Spleen (tissue), 13 donors: ENCODE measurements at places on chromosomes 7 and 10.

DNA sequence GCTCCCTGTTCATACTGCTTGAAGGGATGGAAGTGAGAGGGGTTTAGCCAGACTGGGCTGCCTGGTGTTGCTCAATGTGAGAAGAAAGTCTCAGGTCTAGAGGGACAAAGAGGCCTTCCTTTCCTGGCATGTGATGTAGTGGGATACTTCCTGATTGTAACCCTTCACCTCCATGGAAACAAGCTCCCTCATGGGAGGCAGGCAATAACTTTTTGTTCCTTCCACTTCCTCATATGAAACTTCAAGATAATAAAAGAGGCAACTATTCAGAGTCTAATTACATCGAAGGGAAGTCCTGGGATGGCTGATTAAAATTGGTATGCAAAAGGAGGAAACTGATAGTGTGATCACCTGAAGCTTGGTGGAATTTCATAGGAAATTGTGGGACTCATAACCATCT lies 84.1 kb upstream of the ETV1 start:
- no peak for DNase-seq

GRCh38 chr10:28587270-28587969 lies 54.5 kb downstream of the WAC start:
- no peak for DNase-seq

DNA sequence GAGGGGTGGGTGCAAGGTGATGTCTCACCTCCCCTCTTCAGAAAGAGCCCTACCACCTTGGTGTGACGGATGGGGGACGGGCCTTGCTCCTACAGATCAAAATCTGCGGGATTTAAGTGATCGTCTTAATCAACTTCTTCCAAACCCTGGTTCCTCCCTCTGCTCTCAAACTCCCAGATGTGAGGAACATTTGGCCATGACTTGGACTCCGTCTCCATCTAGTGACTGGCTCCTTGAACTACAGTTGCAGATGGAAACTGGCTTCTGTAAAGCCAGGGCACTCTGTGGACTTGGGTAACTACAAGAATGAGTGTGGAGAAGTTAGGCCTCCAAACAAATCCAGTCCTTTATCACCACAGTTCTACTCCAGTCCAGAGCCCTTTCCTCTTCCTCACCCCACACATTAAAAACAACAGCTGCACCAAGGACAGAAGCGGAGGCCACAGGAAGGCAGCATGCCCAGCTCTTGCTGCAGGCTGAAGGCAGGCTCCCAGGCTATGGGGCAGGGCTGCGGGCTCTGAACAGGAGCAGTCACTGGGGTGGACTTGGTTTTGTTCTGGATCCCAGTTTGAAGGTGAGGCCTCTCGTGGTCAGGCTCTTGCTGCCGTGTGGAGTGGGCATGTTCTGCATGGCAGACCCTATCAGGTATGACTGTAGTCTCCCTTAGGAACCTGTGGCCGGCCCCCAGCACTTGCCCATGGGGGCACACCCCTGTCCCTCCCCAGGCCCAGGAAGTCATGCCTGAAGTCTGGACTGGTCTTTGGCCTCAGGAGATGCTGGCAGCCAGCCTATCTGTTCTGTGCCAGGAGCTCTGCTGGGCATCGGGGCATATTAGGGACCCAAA lies 79.4 kb downstream of the VWC2 start:
- no peak for DNase-seq

DNA sequence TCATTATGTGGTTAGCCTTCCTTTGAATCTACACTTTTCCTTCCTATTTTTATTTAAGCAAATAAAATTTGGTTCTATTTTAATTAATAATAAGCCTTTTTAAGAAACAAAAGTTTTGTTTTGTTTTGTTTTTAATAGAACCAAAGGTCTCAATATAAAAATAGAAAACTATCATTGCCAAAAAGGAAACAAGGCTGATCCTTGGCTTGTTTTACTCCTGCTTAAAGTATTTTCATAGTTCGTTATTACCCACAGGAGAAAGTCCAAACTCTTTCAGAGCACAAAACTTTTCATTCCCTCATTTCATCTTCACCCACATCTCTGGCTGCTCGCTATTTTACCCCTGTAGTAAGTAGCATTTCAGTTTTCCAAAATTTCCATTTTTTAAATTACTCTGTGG lies 374.8 kb downstream of the SEMA3D start:
- no peak for DNase-seq

- no peak for DNase-seq
Observed at GRCh38 chr7:97680622-97681021, 51.3 kb upstream of the TAC1 start.

DNA sequence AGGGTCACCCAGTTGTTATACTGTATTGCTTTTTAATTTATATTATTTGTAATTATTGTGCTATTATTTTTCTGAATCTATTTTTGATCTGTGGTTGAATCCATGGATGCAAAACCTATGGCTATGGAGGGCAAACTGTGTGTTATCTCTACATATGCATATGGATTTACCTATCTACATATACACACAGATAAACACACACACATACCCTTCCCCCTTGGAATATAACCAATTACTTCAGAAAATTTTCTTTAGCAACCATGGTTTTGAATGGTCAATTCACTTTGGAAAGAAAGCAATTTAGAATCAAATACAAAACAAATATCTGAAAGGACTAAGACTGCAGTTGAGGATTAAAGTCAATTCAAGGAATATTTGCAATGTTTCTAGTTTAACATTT lies 39.1 kb downstream of the MTPN start:
- DNase-seq: no peak

DNA sequence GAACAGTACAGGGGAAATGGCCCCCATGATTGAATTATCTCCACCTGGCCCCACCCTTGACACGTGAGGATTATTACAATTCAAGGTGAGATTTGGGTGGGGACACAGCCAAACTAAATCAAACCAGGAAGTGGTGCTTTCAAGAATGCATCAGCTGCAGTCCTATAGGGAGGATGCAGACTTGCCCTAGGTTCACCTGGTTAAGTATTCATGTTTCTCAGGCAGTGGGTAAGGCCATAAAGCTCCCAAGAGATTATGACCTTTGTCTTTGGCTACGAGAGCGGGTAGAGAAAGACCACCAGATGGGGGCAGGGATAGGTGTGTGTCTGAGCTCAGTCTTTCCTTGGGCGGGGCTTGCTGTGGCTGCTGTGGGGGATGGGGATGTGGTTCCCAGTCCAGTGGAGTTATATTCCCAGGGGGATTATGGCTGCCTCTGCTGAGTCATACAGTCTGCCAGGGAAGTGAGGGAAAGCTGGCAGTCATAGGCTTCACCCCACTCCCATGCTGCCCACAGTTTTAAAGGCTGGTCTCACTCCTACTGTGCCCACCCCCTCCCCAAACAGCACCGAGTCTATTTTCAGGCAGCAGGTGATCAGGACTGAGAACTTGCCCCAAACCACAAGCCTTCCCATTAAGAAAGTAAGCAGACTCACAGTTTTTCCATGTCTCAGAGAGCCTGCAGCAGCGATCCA lies 8.4 kb upstream of the R3HCC1L start:
- DNase-seq: no peak

DNA sequence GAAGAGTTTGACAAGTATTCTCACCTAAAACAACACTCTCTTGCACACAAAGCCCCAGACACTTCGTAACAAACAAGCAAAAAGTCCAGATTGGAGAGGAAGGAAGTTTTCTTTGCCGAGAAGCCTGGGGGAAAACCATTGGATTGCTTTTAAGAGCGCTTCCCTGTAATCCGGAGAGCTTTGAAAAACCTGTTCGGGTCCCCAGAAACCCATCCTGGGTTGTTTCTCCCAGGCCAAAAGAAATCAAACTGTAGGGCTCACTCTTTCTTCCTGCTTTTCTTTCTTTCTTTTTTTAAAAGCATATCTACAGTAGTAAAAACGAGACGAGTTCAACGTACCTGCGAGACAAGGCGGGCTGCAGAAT lies 655 bp downstream of the SP8 start:
- no peak for DNase-seq

DNA sequence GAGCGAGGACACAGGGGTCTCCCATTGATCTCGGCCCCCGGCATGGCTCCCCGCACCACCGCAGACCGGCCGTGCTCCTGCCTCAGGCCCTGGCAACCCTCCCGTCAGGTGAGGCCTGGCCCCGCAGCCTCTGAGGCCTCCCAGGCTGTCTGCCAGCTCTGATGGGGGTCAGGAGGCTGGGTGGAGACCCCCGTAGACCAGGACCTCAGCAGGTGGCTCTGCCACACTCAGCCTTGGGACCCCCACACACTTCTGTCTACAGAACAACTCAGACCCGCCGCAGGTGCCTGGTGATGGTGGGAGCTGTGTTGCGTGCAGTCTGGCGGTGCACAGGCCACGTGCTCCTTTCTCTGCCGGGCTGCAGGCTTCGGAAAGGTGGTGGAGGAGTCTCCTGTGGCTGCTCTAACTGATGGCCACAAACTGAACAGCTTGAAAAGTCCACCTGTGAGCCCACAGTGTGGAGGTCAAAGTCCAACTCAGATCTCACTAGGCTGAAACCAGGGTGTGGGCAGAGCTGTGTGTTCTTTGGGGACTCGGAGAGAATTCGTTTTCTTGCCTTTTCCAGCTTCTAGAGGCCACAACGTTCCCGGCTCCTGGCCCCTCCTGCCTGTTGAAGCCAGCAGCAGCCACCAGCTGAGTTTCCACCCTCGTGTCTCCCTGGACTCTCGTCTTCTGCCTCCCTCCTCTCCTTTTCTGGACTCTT lies 62.5 kb downstream of the PWWP2B start:
- DNase-seq: peak; percentile 76

- DNase-seq: no peak
Observed at GRCh38 chr7:26368542-26368941, 76.9 kb downstream of the SNX10 start.

DNA sequence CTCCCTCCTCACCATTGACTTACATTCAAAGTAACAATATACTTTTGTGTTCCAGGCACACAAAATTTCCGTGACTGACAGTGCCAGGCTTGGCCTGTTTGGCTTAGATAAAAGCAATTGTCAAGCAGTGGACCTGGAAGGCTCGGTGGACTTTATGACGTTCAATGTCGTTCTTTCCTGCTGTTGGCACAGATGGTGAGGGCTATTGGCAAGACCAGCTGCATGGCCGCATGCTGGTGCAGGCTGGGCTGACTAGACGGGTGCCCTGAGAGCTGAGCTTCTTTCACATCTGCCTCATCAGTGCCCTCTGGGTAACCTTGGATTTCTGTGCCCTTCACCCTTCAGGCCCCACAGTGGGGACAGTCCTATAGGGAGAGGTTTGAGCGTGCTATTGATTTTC lies 45.2 kb downstream of the WIPF3 start:
- DNase-seq: no peak

- no peak for DNase-seq
Observed at GRCh38 chr10:121926671-121927317, 1.0 kb downstream of the ATE1 start.

GRCh38 chr10:73653701-73654100 lies 2.1 kb downstream of the SYNPO2L start:
- no peak for DNase-seq

DNA sequence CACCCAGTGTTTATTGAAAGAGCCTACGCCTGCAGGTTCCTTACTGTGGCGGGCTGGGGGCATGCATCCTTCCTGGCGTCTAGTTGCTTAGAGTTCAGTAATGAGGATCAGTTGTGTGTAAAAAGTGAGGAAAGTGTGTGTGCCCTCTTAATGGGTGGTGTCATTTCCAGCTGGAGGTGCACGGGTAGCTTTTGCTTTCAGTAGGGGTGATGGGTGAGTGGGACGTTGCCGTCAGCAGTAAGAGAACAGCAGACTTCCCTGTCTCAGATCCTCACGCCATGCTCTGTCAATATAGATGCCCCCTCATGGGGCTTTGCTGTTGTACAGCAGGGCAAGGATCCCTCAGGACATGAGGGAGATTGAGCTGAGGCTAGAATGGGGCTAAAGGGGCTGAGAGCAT lies 352.6 kb upstream of the GALNT17 start:
- no peak for DNase-seq
